Naive thymus-derived CD8-positive, alpha-beta T cell (primary cell): ENCODE measurements at places on chromosomes 6 and 20. TPM values are rescaled to one million over a fixed set of nuclear protein-coding genes. Genes with fewer than 3 reads are reported as not detected.
A peak's percentile ranks its signal among the peaks of the same experiment; 100 is the strongest.

SLC35D3 gene
- not detected for total RNA-seq

DNA sequence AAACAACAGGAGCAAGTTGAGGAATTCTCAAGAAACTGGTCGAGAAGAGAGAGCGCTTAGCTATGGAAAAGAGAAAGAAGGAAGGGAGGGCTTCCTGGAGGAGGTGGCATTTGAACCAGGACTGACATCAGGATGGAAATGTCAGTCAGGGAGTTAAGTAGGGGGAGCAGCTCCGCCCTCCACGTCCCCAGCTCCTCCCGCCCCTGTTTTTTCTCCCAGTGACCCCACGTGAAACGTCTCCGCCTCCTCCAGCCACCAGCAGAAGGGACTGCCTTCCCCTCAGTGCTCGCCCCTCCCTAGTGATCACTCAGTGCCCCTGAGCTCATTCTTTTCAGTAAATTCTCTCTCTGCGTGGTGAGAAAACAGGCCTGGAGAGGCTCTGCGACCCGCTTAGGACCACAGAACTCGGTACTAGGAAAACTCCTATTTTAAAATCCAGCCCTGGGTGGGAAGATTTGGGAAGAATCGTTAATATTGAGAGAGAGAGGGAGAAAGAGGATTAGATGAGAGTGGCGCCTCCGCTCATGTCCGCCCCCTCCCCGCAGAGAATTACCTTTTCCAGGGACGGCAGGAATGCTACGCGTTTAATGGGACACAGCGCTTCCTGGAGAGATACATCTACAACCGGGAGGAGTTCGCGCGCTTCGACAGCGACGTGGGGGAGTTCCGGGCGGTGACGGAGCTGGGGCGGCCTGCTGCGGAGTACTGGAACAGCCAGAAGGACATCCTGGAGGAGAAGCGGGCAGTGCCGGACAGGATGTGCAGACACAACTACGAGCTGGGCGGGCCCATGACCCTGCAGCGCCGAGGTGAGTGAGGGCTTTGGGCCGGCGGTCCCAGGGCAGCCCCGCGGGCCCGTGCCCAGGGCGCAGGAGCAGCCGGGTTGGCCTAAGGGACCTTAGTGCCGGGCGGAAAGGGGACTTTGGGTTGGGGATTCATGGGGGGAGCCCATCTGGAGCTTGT, 4.6 kb downstream of the HLA-DPB1 start:
- peaks cover 6% of the 10 kb centered on the region for H3K27me3 ChIP-seq
- peaks cover 61% of the 10 kb centered on the region for H3K4me1 ChIP-seq
- peak overlapping the region; percentile 43 for H3K4me3 ChIP-seq
- no peak for DNase-seq
- peaks cover 4% of the 10 kb centered on the region for H3K36me3 ChIP-seq

- H3K27ac ChIP-seq: no peak overlapping the region
- H3K4me1 ChIP-seq: peaks cover 1% of the 10 kb centered on the region
Measured at GRCh38 chr6:87993356-87993755, 54.3 kb upstream of the SPACA1 start.

DNA sequence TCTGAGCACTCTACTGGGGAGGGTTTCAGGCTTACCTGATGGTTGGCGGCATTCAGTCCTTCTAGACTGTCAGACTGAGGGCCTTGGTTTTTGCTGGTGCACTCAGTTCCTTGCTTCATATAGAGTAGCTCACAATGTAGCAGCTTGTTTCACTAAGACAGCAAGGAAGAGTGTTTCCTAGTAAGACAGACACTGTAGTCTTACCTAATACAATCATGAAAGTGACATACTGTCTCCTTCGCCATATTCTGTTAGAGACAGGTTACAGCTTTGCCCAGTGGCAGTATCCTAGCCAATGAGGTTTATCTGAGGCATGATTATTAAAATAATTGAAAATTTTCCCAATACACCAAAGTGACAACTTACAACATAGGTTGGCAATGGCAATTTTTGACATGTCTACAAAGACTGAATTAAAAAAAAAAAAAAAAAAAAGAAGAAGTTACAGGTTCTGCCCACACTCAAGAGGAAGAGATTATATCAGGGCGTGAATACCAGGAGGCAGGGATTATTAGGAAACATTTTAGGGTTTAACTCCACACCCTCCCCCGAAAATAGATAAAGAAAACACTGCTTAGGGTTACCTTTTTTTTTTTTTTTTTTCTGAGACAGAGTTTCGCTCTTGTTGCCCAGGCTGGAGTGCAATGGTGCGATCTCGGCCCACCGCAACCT, 66.8 kb downstream of the SCAND1 start:
- no peak overlapping the region for H3K4me3 ChIP-seq
- no peaks in the 10 kb centered on the region for H3K27me3 ChIP-seq
- no peak overlapping the region for H3K27ac ChIP-seq
- peaks cover 10% of the 10 kb centered on the region for H3K4me1 ChIP-seq

DNA sequence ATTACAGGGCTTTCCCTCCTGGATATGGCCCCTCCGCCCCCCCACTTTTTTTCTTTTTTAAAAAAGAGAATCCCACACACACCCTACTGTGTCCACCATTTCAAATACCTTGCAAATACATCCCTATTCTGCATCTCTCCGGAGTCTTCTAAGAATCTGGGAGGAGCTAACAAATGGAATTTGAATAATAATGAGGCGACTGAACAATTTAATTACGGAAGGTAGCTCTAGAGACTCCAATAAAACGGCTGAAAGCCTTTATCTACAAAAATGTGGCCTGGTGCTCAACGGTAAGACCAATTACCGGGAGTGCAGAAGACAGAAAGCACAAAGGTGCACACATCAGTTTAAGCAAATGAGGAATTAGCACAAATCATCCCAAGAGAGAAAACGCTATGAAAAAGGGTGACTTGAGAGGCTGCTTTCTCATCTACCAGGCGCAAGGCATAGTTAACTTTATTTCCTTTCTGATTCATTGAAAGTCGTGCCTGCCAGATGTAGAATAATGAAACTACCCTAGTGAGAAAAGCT, 1.8 kb downstream of the RRAGD start:
- DNase-seq: no peak
- peaks cover 15% of the 10 kb centered on the region for H3K27me3 ChIP-seq
- peak overlapping the region; percentile 89 for H3K4me3 ChIP-seq
- peaks cover 4% of the 10 kb centered on the region for H3K4me1 ChIP-seq
- peak overlapping the region; percentile 81 for H3K27ac ChIP-seq

DNA sequence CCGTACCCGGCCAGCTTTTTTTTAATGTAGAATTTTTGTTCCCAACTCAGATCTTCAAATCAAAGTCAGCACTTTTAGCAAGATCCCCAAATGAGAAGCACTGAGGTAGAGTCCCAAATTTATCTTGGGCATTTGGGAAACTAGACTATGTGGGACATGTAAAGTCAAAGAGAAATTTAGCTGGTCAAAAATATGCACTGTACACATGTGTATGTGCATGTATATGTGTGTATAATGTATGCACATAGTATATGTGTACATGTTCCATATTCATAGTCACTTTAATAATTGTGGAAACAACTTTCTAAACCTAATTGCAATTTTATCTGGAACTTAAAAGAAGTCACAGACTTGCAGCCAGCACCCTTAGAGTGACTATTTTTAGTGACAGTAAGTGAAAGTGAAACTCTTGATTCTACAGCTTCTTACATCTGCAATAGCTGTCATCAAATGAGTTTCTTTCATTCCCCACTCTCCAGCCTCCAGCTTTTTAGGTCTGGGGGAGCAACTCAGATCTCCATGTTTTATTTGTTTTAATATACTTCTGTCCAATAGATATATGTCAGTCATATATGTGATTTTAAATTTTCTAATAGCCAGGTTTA, 53.6 kb downstream of the CDC40 start:
- H3K27me3 ChIP-seq: no peaks in the 10 kb centered on the region
- H3K27ac ChIP-seq: peak overlapping the region; percentile 46
- H3K4me3 ChIP-seq: no peak overlapping the region
- no peak for DNase-seq
- H3K36me3 ChIP-seq: peaks cover 38% of the 10 kb centered on the region

DNA sequence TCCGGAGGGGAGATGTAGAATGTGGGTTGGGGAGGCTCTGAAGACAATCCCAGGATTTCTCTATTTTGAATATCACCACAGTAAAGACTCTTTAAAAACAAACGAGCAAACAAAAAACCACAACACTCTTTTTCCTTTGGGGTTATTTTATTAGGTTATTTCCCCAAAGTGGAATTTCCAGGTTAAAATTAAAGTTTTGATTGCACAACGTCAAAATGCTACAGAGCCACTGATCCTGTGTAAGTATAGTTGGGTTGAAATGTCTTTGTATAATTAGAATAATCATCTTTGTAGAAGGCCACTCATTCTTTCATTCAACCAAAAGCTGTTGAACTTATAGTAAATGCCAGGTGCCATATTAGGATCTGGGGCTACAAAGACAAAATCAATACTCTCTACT, 19.6 kb upstream of the PIM1 start:
- no peak overlapping the region for H3K4me3 ChIP-seq
- no peak overlapping the region for H3K27ac ChIP-seq
- no peak for DNase-seq
- peaks cover 3% of the 10 kb centered on the region for H3K27me3 ChIP-seq

- no peak overlapping the region for H3K4me3 ChIP-seq
- no peaks in the 10 kb centered on the region for H3K27me3 ChIP-seq
- DNase-seq: no peak
- no peaks in the 10 kb centered on the region for H3K4me1 ChIP-seq
Measured at GRCh38 chr6:158987657-158988056, 12.3 kb downstream of the RSPH3 start.
